ENCODE measurements at places on chromosomes 6 and 20.

DNA sequence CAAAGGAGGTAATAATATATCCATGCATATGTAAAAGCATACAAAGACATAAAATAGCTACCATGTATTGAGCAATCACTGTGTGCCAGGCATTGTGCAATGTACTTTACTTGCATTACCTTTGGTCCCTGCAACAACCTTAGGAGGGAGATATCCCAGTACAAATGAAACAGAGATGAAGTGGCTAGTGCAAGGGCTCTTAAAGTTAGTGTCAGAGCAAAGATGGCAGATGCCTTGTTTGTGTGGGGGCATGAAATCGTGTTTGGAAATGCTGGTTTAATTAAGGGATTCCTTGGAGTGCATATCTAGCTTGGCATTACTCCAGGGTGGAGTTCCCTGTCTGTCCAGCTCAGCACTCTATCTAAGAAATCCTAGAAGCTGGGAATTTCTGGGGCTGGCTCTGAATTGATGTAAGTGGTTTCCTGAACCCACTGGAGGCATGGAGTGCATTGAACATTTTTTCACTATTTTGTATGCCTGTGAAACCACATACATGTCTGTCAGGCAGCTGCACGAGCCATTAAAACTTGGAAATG, 9.8 kb downstream of the PAQR8 start:
- DNase-seq: no peak

DNA sequence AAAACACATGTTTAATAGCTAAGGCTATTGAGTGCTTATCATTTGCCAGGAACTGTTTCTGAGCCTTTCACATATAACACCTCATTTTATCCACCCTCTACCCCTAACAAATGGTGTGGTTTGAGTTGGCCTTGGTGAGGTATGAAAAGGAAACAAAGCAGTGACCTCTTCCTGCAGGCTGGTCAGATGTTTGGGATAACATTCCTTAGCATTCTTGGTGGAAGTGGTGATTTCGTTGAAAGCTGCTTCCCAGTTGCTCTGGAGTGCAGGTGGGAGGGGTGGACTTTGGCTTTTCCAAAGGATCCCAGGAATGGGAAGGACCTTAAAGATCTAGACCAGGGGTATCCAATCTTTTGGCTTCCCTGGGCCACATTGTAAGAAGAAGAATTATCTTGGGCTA, 41.3 kb downstream of the CARMIL1 start:
- DNase-seq: no peak

DNA sequence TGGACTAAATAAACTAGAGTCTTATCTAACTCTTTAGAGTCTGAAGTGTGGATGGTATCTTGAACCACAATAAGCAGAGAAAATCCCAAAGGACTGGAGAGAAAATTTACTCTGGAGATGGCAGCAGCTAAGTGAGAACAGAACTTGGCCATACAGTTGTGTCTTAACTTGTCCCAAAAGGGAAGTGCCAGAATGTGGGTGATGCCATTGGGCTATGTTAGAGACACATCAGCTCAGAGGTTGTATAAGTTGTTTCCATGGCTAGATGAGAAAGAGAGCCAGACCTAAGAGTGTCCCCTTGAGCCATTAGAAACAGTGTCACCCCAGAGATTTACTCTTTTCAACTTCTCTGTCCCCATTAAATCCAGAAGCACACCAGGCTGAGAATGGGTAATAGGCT, 36.2 kb downstream of the FOXO3 start:
- DNase-seq: no peak

GRCh38 chr6:90158936-90159335, 137.7 kb downstream of the BACH2 start:
- no peak for DNase-seq

DNA sequence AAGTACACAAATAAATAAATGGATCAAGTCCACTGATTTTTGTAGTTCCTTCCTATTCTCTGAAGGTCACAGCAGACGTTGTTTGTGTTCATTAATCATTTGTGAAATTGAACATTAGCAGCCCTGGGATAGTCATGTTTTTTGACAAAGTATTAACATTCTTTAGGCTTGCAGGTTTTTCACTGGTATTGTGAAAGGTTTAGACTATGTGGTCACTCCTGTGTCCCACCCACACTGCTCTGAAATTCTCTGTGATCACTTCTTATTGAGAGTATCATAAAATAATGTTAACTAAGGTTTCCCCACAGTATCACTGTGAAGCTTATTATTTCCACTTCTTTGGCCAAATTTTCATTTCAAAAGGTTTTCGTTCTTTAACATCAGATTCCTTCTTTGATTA, 3.5 kb downstream of the FAM83B start:
- DNase-seq: no peak

DNA sequence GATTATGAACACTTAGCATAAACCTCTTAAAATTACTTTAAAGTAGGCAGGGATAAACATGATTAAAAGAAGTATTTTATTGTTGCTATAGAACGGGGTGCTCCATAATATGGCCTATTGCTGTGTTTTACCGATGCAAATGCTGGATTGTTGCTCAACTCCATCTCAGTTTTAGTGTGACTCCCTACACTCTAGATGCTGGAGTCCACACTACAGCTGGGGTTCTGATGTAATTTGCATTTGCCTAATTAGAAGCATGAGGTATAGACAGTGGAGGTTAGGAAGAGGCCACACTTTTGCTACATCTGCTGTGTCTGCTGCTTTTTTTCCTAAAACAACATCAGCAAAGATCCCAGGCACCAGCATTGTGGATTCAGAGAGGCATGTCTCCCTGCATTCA, 6.7 kb upstream of the HMGN3 start:
- no peak for DNase-seq

- DNase-seq: no peak
Measured at GRCh38 chr6:33843131-33844121, 39.6 kb upstream of the MLN start.

DNA sequence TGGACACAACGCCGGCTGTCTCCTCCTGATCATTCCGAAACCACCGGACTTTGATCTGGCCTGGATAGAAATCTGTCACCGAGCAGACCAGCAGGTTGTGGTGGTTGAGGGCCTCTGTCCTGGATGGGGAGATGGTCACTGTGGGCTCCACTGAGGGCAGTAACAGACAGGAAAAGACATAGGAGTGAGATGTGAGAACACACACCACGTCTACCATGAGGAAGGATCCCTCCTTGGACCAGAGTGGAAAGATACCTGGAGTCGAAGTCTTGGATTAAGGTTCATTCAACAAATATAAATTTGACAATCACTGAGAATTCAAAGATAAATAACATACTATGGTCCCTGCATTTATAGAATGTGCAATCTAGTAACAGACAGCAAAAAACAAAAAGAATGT, 4.4 kb downstream of the HLA-DQB1 start:
- DNase-seq: no peak

GRCh38 chr6:31614075-31614619, 887 bp upstream of the AIF1 start:
- no peak for DNase-seq

DNA sequence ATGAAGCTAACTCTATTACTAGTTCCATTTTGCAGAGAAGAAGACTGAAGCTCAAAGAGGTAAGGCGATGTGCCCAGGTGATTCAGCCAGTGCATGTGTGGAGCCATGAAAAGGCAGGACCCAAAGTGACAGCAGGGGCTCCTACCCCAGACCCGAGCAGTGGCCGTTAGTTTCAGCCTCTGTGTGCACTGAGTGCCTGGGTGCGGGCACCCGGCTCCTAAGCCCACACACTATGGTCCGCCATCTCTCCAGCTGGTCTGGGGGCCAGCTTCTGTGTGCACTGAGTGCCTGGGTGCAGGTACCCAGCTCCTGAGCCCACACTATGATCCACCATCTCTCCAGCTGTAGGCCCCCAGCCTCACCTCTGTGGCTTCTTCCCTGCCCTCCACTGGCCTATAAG, 123.5 kb upstream of the CST7 start:
- no peak for DNase-seq

- no peak for DNase-seq
Measured at GRCh38 chr6:111809264-111809663, 64.0 kb downstream of the FYN start.

DNA sequence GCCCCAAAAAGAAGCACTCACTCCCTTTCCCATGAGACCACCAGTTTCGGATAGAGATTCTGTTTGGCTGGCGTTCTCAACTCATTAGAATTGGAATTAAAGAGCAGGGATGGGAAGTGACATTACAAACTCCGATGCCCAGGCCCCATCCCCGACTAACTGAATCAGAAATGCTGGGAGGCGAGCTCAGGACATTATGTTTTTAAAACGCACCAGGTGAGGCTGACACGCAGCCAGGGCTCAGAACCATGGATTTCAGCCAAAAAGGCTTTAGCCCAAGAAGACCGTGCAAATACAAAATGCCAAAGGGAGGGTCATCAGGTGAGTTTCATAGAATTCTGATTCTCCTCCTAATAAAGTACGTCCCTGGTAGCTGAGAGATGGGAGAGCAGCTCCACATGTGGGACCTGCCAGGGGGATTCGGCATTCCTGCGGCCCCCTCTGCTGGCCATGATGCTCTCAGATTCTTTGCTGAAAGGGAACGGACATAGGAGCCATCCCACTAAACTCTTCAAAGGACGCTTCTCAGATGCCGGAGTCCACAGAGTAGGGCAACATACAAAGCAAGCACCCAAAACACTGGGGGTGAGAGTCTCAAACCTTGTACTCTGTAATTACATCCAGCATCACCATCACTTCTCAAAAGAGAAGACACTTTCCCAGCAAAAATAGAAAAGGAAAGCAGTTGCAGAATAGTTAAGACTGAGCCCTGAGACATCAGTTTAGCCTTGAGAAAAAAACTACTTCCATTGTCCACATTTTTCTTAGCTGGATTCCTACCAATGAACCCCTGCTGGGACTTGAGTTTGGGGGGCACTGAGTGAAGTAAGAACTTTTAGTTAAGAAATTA, 205.2 kb downstream of the BMP7 start:
- no peak for DNase-seq

DNA sequence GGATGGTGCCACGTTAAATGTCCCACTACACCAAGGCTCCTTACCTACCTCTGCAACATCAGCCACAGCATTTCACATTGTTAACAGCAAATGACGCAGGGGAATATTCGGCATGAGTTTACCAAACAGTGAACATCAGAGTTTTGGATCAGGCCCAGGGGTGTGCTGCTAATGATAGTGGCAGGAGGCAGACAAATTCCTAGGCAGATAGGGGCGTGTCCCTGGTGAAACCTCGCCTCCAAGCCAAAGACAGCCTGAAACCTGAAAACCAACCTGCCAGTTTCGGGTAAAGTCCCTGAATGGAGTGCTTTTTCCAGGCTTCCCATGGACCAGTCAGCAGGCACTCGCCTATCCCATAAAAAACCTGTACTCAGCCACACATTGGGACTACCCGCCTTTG, 133.6 kb downstream of the SH3BGRL2 start:
- no peak for DNase-seq

GRCh38 chr6:125170376-125170775, 16.8 kb downstream of the TPD52L1 start:
- DNase-seq: no peak

DNA sequence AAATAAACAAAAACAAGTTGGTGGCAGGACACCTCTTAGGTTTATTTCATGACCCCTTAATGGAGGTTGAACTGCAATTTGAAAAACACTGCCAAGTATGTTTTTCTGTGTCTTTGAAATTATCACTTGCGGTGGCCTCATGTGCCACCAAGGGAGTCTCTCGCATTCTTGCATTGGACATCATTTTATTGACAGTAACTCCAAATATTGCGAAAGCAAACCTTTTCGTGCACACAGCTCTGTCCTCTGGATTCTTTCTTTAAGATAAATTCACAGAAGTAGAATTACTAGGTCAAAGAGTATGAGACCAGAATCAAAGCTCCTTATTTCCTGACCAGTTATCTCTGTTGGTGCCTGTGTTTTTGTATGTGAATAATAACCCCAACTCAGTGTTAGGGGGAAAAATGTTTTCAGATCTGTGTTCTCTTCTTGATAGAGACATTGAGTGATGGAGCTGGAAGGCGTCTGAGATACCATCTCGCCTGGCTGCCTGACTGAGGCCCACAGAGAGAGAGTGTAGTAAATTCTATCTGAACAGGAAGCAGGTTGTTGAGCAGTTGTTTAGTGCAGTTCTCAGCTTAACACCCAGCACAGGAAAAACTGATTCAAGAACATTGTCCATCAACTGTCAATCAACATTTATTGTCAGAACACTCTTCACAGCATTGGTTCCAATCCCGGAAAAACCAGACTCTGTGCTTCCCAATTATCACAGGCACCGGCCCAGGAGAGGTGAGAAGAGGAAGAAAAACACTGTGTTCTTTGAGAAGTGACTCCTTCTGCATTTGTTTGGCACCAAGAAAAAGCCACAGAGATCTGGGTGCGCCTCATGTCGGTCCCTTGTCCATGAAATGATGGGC, 2.2 kb upstream of the CCDC167 start:
- DNase-seq: no peak

DNA sequence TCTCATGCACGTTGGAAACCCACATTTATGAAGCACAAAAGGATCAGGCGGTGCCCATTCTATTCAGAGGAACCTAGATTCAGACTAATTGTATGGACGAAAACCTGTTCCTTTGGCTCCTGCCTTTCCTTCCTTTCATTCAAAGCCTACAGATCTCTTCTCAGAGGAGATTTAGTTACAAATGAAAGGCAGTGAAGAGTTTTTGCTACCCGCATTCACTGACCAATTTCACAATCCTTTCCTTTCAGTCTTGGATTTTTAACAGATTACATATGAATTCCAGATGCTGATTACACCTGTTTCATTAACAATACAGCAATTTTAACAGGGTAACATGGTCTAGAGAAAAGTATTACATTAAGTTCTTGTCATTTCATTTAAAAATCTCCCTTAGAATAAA, 32.0 kb downstream of the TMEM242 start:
- DNase-seq: no peak

GRCh38 chr20:11890331-11891076, 27.2 kb upstream of the BTBD3 start:
- no peak for DNase-seq

GRCh38 chr6:100664274-100665040, 199.7 kb upstream of the SIM1 start:
- DNase-seq: no peak

DNA sequence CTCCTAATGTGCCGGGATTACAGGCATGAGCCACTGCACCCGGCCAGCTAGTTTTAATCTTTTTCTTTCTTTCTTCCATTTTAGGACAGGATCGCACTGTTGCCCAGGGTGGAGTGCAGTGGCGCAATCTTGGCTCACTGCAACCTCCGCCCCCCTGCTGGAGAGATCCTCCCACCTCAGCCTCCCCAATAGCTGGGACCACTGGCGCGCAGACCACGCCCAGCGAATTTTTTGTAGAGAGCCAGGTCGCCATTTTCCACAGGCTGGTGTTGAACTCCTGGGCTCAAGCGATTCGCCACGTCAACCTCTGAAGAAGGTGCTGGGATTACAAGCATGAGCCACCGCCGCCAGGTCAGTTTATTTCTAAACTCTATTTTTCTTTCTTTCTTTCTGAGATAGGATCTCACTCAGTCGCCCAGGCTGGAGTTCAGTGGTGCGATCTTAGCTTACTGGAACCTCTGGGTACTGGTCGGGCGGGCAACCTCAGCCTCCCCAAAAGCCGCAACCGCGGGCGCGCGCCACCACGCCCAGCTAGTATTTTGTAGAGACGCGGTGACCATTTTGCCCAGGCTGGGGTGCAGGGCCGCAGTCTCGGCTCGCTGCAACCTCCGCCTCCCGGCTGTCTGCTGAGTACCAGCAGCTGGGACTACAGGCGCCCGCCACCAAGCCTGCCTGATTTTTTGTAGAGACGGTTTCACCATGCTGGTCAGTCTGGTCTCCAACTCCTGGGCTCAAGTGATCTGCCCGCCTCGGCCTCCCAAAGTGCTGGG, 20.0 kb upstream of the LIN28B start:
- no peak for DNase-seq
